NCI-H524 treated with DMSO at 0.1 percent for 48 hours (cell line): ENCODE measurements at places on chromosomes 1 and 21.

- DNase-seq: no peak
These were observed 100.5 kb upstream of the TLR5 start for GRCh38 chr1:223243441-223244050.

- no peak for DNase-seq
These were observed 8.7 kb upstream of the GPX7 start for GRCh38 chr1:52593495-52593894.

DNA sequence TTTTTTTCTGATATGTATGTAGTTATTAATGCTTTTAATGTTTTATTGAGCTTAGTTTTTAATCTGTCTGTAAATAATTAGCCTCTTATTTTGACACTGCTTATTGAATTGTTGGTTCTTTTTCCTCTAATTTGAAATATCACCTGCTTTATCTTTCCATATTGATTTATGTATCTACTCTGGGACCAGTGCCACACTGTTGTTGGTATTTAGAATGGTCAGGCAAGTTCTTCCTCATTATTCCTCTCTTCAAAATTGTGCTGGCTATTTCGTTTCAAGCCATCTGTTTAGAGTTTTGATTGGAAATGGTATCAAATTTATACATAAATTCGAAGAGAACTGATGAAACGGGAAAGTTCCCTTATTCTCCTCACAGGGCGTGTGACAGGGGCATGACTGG lies 96.8 kb upstream of the APP start:
- DNase-seq: no peak

GRCh38 chr1:237789619-237790018 lies 101.1 kb downstream of the ZP4 start:
- no peak for DNase-seq

DNA sequence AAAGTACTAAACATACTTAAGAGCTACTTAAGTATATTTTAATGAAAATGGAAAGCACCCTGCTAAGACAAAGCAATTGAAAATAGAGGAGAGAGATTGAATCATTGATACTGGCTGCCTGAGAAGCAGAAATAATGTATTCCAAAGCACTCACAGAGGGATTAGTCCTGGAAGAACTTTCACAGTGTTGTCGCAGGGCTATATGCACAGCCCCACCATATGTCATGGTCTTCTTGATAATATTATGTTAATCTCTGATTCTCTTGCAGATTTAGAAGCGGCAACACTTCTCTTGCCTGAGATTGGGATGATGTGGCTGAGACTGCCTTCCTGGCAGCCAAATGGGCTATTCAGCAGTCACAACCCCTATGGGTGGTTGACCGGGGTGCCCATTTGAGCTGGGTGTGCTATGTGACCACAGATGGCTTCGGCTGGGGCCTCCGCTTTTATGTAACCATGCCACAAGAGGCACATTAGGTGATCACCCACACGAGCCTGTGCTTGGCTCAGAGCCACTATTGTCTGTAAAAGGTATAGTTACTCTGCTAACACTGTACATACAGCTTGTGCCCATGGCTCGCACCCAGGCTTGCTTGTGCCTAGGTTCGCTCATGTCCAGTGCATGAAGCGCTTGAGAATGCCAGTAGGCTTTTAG lies 152.2 kb upstream of the SGIP1 start:
- peak; percentile 94 for DNase-seq

- no peak for DNase-seq
These were observed 106.8 kb upstream of the USP24 start for GRCh38 chr1:55321942-55322341.

- DNase-seq: no peak
These were observed 17.0 kb upstream of the NGF start for GRCh38 chr1:115355069-115355468.

- DNase-seq: no peak
These were observed 601.1 kb downstream of the USP25 start for GRCh38 chr21:16330908-16331268.

DNA sequence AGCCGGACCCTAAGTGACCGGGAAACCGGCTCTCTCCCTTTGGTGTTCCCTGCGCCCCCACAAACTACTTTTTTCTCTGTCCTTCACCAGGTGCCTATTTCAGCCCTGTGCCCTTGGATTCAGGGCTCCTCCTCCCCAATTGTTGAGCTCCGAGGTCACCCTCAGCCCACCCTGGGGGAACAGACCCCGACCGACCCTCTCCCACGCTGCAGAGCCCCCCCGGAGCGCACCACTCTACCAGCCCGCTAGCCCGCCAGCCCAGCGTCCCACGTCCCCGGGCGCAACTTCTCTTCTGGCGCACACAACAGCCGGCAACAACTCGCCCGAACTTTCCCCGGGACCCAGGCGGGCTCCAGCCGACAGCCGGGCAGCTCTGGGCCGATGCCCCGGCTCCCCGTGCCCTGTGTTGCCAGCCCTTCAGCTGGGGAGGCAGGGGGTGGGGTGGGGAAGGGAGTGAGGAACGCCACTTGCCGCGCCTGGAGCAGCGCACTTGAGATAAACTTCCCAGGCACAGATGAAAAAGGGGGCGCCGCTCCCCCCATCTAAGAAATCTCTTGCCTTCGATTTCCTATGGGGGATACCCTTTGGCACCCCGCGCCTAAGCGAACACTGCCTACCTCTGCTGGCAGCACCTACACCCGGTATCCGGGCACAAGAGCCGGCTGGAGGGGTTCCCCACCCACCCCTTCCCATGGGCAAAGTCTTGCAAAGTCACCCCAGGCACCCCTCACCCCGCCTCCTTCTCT lies 997 bp downstream of the CASZ1 start:
- DNase-seq: no peak

DNA sequence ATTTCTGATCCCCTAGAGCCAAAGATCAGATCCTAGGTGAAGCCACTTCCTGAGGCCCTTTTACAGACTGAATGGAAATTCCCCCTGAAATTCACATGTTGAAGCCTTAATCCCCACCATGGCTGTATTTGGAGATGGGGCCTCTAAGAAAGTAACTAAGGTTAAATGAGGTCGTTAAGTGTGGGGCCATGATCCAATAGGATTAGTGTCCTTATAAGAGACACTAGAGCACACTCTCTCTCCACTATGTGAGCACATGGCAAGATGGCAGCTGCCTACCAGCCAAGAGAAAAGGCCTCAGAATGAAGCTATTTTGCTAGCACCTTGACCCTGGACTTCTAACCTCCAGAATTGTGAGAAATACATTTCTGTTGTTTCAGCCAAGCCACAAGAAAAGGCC lies 13.9 kb downstream of the ABCB10 start:
- DNase-seq: no peak

DNA sequence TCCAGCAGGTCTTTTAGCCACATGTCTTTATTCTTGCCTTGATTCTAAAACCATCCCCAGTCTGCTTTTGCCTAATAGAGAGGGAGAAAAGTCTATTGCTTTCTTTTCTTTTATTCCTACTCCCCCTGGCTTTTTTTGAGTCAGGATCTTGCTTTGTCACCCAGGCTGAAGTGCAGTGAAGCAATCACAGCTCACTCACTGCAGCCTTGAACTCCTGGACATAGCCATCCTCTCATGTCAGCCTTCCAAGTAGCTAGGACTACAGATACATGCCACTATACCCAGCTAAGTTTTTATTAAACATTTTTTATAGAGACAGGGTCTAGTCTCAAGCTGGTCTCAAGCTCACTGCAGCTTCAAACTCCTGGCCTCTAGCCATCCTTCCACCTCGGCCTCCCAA lies 72.5 kb upstream of the PAXBP1 start:
- DNase-seq: no peak

- no peak for DNase-seq
These were observed 8.5 kb upstream of the SLC26A9 start for GRCh38 chr1:205951746-205952145.

DNA sequence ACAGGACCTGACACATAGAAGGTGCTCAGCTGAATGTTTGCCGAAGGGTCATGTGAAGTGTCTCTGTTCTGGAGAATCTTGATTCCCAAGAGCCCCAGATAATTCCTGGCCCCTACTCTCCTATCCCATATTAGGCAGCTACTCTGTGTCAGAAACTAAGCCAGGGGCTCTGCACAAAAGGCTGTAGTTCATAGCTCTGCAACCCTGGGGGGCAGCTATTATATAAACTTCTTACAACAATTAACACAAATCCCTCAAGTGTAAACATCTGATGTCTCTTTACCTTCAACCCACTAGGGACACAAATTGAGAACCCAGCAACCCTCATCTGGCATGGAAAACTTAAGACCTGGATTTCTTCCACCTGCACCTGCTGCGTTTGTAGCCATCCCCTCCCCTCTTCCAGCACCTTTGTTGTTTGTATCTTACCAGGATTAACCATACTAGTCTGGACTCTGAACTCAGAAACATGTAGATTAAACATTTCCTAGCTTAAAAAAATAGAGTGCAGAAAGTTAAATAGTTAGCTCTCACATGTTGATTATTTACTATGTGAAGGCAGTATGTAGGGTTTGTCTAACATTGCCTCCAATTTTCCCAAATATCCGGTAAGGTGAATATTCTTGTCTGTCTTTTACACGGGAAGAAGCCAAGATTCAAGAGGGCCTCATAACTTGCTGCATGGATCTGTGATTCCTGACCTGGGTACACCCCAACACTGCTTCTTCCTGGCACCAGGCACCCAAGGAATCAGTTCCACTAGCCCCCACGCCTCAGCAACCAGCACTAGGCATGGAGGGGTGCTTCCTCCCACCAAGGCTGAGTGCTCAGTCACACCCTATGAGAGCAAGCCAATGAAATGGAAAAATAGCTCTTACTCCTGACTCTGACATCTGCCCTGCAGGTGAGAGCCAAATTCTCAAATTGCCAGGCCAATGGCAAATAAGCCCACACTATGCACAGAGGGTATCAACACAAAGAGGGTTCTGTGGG lies 220.7 kb upstream of the HOOK1 start:
- no peak for DNase-seq

DNA sequence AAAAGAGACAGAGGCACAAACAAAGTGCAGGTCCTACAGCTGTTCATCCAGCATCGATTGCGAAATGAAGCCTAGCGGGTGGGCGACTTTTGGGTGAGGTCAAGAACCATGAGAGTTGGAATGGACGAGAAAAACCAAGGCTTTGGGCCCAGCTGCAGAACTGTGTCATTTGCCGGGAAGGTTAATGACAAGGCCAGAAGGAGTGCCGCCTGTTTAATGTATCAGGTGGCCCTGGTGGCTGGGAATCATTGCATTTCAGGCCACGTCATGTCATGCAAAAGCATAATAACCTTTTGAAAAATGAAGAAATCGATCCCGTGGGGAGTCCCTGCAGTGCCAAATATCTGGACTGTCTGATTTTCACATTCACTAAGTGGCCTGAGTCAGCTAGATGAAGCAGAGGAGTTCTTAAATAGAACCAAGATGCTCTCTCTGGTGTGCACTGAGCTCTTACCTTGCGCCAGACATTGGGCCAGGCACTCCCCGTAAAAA lies 8.1 kb upstream of the RCC2 start:
- DNase-seq: no peak

DNA sequence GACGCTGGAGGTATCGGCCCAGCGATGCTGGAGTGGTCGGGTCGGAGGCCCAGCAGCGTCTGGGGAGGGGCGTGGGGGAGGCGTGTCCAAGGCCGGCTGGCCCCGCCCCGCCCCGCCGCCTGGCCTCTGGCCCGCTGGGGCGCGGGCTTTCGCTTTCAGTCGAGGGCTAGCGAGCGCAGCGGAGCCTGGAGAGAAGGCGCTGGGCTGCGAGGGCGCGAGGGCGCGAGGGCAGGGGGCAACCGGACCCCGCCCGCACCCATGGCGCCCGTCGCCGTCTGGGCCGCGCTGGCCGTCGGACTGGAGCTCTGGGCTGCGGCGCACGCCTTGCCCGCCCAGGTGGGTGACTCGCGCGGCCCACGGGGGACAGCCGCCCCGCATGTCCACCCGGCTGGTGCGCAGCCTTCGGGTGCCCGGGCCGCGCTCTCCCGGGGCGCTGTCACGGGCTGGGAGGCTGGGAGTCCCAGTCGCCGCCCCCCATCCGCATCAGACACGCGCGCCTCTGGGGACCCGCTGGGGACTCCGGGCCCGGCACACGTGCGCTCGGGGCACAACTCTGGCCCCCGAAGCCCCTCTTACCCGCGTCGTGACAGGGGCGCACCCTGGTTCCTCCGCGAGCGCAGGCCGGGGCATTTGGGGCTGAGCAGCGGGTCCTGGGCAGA lies at the start of gene TNFRSF1B:
Gene TNFRSF1B (plus strand): TSS at position 158 of the 659 bp plus-strand sequence. CDS start 101 bp downstream, at position 259.
- DNase-seq: no peak

- no peak for DNase-seq
These were observed 25.0 kb downstream of the RLF start for GRCh38 chr1:40185951-40186864.

DNA sequence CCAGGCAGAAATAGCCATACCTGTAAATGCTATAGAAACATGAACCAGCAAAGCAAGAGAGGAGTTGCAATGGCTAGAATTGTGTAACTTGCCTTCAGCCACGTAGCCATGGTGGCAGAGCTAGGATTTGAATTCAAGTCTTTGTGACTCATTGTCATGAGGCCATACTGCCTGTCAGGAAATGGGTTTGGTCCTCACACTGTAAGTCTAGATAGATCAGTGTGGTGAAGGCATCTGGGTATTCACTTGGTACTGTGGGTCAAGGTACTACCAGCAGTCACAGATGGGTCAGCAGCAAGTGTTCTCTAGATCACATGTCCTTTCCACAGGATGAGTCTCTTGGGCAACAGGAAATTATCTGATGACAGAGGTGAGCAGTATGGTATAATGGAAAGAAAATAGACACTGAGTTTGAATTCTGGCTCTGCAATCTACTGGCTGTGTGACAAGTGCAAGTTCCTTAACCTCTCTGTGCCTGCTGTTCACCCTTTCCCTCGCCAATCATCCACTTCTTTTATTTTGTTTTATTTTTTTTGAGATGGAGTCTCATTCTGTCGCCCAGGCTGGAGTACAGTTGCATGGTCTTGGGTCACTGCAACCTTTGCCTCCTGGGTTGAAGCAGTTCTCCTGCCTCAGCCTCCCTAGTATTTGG lies 36.9 kb downstream of the FGGY start:
- DNase-seq: no peak

GRCh38 chr1:182752077-182752988 lies 37.2 kb upstream of the NPL start:
- DNase-seq: no peak

DNA sequence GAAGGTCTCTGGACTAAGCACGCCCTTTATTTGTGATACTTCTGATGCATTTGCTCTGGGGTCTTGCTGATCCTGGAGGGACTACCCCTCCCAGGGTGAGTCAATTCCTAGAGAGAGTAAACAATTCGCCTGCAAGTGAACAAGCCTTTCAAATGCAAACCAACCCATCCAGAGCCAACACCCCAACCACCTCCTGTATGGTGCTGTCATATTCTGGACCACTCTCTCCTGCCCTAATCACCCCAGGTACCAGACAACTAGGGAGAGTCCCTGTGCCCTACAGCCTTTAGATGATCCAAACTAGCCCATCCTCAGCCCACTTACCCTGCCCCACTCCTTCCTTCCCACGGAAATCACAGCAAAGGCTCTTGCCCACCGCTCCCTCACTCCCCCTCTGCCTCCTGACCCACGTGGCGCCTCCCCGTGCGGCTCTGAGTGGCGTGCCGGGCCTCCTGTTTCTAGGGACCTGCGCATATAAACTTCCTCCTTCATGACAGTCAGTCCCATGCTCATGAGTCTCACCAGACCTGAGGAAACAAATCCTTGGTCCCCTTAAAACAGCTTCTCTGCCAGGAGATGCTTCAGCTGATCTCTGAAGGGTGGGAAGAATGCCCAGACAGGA lies 37.2 kb downstream of the ACTA1 start:
- DNase-seq: no peak
